ENCODE measurements at places on chromosomes 4 and X.

DNA sequence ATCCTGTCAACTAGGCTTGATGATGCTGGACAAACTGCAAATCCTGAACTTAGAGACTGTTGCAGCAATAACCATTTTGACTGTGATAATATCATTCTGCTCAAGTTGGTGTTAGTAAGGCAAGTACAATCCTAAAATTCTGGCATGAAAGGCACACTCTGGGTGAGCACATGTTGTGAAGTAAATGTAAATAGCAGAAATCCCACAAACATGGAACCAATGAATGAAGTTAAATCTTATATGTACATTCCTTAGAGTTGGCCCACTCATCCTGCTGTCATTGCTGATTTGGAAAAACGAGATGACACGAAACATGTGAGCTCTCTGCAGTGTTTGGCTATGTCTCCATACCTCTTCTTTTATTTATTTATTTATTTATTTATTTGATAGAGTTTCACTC, 21.0 kb downstream of the RBM47 start:
- no peak for DNase-seq

- no peak for DNase-seq
These were observed 263.8 kb downstream of the PRDM5 start for GRCh38 chr4:120658772-120659171.

- no peak for DNase-seq
These were observed 28.6 kb upstream of the NSG1 start for GRCh38 chr4:4358093-4358854.

- no peak for DNase-seq
These were observed 19.2 kb upstream of the WFS1 start for GRCh38 chr4:6250235-6250983.

- no peak for DNase-seq
These were observed 28.2 kb downstream of the WDFY3 start for GRCh38 chr4:84938316-84938715.

GRCh38 chr4:89336818-89337420, 29.3 kb upstream of the GPRIN3 start:
- DNase-seq, result no peak

GRCh38 chr4:78692822-78693170, 83.4 kb upstream of the BMP2K start:
- no peak for DNase-seq

DNA sequence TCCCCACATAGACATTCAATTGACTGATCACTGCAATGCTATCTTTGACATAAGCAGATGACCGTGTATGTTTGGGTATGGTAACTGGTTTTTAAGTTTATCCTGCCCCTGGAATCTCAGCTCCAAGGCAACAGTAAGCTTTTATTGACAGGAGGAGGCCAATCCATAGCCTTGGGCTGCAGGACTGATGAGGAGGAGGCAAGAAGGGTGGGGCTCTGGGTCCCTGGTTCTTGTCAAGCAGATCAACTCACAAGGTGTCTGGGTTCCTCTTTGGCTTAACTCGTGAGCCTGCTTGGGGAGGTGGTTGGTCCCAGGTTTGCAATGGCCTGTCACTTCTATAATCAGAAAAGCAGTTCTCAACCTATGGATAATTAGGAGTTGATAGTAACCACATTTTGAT, 113.2 kb upstream of the STX18 start:
- no peak for DNase-seq

DNA sequence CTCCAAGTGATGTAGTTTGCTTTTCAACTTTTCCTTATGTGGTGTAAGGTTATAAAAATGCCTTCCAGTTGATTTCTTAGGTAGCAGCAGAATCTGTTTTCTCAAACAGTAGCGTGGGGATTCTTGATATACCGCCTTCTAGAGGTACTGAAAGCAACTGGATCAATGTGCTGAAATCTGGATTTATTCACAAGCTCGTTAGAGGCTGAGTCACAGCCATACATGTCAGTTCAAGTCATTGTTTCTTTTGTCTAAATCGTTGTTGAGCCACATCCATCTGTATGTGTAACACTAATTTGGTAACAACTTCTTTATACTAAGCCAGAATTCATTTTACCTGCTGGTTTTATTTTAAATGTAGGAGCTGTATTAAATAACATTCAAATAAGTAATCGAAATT, 200.0 kb upstream of the MAD2L1 start:
- DNase-seq, result no peak

GRCh38 chr4:93960450-93960849, 131.9 kb downstream of the ATOH1 start:
- no peak for DNase-seq
